Progenitor cell of endocrine pancreas (in vitro differentiated cells): ENCODE measurements at places on chromosomes 4 and X. TPM values are rescaled to one million over a fixed set of nuclear protein-coding genes. Genes with fewer than 3 reads are reported as not detected.
A peak's percentile ranks its signal among the peaks of the same experiment; 100 is the strongest.

GRCh38 chr4:76733068-76733771 lies 164.7 kb downstream of the SOWAHB start:
- no peak for DNase-seq

GRCh38 chrX:50470103-50471031 lies at the start of gene DGKK:
Gene DGKK (minus strand): TSS chrX:50470825. CDS start chrX:50470678, 147 bp downstream.
- DNase-seq, result peak; percentile 40

GRCh38 chrX:118566359-118566758 lies 70.7 kb downstream of the DOCK11 start:
- DNase-seq, result no peak

- no peak for DNase-seq
Measured at GRCh38 chrX:87516717-87517121, 883 bp upstream of the KLHL4 start.

- DNase-seq, result no peak
Measured at GRCh38 chrX:150616179-150616862, 47.9 kb downstream of the MTM1 start.

DNA sequence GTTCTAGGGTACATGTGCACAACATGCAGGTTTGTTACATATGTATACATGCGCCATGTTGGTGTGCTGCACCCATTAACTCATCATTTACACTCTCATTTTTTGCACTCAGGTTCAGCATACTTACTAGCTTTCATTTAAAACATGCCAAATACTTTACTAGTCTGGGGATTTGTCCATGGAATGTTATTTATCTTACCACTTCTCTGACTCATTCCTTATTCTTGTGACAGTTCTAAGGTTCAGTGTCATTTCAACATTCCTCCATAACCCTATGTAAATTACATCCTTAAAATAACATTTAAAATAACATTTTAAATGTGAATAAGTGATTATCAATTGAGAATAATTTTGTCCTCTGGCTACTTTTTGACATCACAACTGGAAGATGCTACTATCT lies 19.5 kb upstream of the SYTL5 start:
- no peak for DNase-seq

DNA sequence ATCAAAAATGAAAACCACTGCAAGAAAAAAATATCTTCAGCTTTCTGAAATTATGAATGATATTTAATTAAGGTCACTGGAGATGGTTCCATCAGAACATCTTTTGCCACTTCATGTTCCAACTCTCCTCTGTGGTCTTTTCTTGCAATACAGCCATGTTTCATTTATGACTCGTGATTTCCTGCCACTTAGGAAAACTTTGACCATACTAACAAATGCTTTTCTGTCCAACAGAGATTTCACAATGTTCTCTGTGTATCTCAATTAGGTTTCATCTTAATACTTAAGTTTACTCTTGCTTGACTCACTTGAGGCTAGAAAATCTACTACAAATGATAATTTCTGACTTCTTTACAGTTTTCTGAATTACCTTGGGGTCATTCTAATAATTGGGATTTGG lies 330.9 kb downstream of the CXXC4 start:
- no peak for DNase-seq

GRCh38 chrX:107845625-107846024 lies 20.0 kb downstream of the MID2 start:
- no peak for DNase-seq

- no peak for DNase-seq
Measured at GRCh38 chrX:109839694-109840567, 106.9 kb upstream of the ACSL4 start.

DNA sequence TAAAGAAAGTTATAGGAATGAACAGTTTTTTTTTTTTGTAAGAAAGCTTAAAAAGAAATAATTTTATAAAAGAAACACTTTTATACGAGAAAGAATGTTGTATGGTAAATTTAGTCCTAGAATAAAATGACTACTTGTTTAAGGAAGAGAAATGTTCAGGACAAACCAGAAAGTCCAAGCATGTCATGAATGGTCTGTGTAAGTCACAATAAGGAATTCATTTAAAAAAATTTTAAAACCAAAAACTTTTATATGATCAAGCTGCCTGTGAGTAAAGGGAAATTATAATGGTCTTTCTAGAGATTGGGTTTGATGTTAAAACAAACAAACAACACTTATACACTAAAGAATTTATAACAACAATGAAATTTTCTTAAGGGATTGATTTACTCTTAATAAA lies 858.9 kb upstream of the PCDH7 start:
- no peak for DNase-seq

GRCh38 chrX:125778261-125778660 lies 387.8 kb downstream of the DCAF12L2 start:
- DNase-seq, result no peak

DNA sequence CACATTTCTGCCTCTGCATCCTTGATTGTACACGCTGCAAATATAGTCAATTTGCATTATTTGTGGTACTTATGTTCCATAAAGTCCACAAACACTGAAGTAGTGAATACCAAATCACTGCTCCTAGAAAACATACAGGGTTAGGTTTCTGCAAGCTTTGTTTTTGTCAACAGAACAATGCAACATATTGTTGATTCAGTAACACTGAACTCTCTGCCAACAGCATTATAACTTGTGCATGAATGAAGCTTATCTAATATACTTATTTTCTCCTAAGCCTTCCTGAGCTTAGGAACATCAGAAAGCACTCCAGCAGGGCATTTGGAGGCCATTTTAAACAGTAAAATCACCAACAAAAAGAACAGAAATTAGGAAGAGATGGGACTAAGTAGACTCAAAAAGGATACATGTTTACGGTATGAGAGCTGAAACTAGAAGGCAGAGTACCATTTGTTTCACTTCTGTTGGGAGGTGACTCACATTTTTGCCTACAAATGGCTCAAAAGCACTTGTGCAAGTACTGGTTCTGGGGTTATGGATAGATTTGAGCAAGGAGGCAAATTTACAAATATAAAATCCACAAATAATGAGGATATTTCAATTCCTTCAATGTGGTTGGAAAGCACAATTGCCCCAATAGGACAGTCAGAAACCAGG lies 14.1 kb downstream of the COX18 start:
- no peak for DNase-seq

GRCh38 chr4:13159041-13159620 lies 325.0 kb downstream of the RAB28 start:
- DNase-seq, result no peak

GRCh38 chr4:36332782-36333131 lies 51.3 kb downstream of the DTHD1 start:
- no peak for DNase-seq

DNA sequence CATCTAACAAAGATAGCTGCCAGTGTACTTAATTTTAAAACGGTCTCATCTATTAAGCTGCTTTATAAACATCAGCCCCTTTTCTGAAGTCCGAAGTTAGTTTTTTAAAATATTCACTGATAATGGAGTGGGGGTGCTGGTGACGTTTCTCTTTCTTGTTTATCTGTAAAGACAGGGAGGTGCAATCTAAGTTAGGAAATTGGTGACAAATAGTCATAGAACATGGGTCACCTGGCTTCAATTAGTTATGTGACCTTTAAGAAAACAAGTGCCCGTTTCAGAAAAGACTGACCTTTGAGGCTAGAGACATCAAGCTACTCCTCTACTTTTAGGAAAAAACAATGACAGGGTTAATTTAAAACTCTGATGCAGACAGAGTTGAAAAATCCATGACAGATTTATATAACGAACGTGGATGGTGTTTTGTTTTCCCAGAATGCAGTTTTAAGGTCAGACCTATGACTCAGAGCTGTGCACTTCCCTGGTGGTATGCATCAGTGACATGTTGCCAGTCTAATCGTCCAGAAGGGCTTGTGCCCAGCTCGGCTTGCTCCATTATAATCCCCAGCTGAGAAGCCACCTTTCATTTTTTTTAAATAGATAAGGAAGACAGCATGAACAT lies 38.2 kb downstream of the FHL1 start:
- DNase-seq, result no peak

- DNase-seq, result no peak
Measured at GRCh38 chr4:90118527-90119195, 8.5 kb upstream of the CCSER1 start.

DNA sequence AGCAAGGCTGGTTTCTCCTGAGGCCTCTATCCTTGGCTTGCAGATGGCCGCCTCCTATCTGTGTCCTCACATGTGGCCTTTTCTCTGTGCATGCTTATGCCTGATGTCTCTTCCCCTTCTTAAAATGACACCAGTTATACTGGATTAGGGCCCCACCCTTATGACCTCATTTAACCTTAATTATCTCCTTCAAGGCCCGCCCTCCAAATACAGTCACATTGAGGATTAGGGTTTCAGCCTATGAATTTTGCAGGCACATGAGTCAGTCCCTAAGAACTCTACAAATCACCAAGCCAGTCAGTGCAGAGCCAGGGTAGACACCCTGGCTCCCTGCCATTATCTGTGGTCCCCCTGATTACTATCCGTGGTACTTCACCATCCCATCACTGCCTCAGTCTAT lies 51.6 kb downstream of the MAML3 start:
- DNase-seq, result no peak

GRCh38 chr4:78776729-78777575 lies 802 bp downstream of the BMP2K start:
- DNase-seq, result peak; percentile 19

DNA sequence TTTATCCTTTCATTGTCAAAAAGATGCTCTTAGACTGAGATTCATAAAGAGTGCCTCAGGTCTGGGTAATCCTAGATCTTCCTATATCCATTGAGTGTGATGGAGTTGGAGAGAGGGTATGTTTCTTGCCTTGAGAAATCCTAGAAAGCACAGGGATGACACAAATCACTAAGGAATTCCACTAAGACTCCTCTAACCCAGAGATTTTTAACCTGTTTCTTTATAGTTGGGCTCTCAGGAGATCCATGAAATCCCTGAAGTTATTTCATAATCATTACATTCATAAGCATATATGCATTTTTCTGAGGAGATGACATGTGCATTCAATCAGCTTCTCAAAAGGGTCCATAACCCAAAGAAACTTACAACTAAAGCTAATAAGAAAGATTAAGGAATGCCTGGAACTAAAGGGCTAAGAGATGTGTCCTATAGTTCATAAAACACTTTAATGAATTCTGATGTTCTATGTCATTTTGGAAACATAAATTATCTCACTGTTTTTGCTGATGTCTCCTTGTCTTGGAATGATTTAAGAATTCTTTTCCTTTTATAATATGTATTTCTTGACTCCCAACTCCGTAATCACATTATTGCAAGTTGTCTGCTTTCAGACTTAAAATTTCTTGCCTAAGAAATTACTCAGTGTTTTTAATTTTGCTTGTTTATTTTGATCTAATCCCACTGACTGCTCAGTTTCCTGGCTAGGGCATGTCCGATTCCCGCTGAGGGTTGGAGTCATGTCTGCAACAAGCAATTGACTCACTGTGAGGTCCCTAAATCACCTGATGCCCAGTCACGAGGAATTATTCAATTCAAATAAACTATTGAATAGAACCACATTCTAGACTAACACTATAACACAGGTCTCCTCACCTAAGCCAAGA lies 2.8 kb upstream of the AMTN start:
- DNase-seq, result no peak

Gene SLC10A3
- 10.4 and 10.9 TPM in 2 replicates for total RNA-seq

Gene ANKRD17
- total RNA-seq, result 88.3 and 90.8 TPM in 2 replicates

Gene C4orf50
- total RNA-seq, result 0.18 and 0.19 TPM in 2 replicates

Gene MAGEA6
- total RNA-seq, result not detected in 2 replicates

Gene EVC
- total RNA-seq, result 30.2 and 33.3 TPM in 2 replicates

Gene F8
- 2.7 and 3.4 TPM in 2 replicates for total RNA-seq

Gene SATL1
- total RNA-seq, result 0.36 and 0.51 TPM in 2 replicates

Gene CT83
- not detected in 2 replicates for total RNA-seq

Gene SMIM14
- total RNA-seq, result 61.0 and 70.1 TPM in 2 replicates
